ENCODE measurements at places on chromosomes 11 and 22.
A peak's percentile ranks its signal among the peaks of the same experiment; 100 is the strongest.

DNA sequence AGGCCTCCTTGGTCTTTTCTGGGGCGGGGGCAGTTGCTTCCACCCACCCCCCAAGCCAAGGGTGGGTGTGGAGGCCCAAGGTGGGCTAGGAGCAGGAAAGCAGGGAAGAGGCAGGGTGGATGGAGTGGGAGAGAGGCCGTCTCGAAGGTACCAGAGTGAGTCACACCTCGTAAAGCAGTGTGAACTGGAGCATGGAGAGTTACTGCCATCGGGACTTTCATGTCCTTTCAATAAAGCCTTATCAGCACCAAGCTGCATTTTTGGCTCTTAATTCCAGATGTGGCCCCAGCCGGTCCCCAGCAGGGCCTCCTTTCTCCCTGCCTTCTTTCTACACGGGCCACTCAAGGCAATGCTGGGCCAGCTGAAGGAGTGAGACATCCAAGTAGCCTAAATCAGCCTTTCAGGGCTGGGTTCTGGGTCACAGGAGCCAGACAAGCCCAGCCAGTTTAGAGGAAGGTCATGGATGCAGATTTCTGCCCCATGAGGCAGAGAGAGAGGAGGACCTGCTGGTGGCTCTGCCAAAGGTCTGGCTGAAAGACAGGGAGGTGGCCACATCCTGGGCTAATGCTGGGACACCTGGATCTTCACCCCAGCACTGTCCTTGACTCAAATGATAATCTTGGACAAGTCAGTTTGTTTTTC is 59.0 kb upstream of the CD82 start:
- no peak for DNase-seq

GRCh38 chr11:104547996-104548661 is 350.1 kb downstream of the CASP12 start:
- no peak for DNase-seq

GRCh38 chr11:116986521-116987105 is 111.6 kb downstream of the SIK3 start:
- no peak for DNase-seq

DNA sequence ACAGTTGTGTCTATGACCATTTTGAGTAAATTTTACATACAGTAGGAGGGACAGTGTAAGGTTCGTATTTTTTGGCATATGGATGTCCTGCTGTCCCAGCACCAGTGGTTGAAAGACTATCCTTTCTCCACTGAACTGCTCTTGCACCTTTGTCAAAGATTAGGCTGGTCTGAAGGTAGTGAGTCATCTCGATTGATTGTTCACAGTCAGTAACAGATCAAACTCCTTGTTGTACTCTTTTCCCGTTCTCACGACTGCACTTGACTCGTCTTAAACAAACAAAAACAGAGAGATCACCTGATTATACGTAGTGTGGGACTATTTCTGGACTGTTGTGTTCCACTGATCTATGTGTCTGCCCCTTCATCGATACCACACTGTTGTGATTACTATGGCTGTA is 77.1 kb downstream of the DGCR2 start:
- DNase-seq, result no peak

GRCh38 chr11:104094576-104094975 is 58.1 kb downstream of the DDI1 start:
- DNase-seq, result no peak

GRCh38 chr11:131661132-131661531 is 290.7 kb downstream of the NTM start:
- DNase-seq, result no peak

DNA sequence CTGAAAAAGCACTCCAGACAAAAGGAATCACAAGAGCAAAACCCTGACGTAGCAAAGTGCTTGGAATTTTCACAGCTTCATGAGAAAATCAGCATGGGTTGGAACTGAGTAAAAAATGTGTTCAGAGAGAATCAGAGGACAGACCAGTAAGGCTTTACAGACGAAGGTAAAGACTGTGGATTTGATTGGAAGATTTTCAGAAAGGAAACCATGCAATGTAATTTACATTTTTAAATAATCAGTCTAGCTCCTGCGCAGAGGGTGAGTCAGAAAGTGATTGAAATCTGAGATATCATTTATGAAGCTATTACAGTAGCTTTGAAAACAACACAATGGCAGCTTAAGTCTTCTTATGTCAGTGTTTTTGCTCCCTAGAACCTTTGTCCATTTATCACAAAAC is 1122.3 kb downstream of the LRRC4C start:
- no peak for DNase-seq

DNA sequence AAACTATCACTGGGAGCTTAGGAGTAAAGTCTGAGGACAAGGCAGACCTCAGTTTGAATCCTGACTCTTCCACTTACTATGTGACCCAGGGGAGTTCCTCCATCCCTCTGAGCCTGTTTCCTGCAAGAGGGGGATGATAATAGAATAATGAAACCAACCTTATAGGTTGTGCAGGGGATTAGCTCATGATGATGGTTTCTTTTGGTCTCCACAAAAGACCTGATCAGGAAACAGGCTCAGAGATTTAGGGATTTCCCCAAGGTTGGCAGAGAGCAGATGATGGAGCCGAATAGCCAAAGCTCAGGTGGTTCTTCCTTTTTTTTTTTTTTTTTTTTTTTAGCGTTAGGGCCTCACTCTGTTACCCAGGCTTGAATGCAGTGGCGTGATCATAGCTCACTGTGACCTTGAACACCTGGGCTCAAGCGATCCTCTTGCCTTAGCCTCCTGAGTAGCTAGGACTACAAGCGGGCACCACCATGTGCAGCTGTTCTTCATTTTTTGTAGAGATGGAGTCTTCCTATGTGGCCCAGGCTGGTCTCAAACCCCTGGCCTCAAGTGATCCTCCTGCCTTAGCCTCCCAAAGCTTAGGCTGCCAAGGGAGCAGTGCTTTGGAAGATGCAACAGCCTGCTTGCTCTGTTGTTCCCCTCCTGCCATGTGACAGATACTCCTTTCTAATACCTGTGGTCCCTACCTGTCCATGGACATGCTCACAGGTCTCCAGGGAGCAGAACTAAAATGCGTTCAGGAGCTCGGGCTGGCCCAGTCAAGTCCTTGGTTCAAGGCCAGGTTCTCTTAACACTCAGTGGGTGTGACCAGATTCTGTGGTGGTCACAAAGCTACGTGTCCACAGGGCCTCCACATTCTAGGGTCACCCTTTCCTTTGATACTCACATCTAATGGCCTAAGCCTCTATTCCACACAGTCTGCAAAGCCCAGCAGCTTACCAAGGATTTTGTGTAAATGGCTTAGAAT is 22.3 kb downstream of the PATZ1 start:
- no peak for DNase-seq

DNA sequence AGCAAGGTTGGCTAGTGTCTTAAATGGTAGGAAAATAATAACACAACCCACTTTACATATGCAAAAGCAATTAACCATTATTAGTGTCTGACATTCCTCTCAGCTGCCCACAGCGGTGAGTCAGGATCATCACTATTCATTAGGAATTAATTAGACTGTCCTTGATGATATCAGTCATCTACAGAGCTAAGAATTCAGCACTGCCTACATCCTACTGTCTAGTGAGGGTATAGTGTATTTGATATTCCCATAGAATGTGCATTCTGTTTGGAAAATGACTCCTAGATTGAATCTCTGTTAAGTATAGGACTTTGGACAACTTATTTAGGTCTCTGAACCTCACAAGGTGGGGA is 82.2 kb downstream of the TEAD1 start:
- DNase-seq, result no peak

DNA sequence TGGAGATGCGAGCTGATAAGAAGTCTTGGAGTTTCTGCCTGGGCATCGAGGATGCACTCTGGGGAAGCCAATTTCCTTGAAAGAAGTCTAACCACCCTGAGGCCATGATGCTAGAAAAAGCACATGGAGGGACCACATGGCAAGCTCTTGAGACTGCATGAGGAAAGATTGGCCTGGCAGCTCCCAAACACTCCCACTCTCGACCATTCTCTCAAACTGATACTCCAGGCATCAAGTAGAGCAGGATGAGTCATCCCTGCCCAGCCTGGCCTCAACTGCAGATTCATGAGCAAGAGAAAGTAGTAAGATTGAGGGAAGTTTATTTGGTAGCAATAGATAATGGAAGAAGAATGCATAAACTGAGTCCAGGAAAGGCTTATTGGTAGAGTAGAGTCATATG is 194.3 kb downstream of the KIF18A start:
- no peak for DNase-seq

DNA sequence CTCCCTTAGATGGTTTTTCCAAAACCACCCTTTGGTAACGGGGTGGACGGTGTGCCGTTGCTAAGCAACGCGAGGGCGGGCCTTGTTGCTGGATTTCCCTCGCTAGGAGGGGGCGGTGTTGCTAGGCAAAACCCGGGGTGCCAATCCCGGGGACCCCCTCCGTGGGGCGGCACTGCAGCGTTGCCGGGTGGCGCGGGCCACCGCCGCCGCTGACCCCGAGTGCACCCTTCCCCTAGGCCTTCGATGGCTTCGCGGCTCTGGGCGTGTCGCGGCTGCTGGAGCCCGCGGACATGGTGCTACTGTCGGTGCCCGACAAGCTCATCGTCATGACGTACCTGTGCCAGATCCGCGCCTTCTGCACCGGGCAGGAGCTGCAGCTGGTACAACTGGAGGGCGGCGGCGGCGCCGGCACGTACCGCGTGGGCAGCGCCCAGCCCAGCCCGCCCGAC is 8.9 kb downstream of the EHBP1L1 start:
- no peak for DNase-seq

- DNase-seq, result no peak
Measured at GRCh38 chr11:128246364-128246801, 341.0 kb downstream of the ETS1 start.

DNA sequence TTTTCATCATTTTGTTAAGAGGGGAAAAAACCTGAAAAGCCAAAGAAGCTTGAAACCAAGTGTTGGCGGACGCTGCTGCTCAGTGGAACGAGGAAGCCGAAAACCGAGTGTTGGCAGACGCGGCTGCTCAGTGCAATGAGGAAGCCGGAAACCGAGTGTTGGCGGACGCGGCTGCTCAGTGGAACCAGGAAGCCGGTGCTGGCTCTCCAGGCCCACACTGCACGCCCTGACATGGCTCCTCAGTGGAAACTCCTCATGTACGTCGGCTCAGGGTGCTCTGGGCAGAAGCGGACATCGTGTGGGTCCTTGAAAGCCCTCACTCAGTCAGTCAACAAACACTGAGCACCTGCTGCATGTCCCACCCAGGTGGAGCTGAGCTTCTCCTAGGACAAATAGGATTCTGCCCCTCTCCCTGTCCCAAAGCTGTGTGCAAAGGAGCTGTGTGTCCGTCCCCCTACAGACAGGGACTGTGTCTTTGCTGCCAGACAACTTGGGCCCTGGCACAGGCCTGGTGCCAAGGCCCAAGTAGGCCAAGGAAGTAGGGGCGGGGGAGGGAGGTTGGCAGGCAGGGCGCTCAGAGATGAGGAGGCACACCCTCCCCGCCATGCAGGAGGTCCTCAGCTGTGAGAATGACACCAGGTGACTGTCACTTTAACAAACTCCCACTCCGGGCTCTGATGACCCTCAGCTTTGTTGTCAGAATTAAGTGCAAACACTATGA is 37.3 kb downstream of the PHF21B start:
- no peak for DNase-seq

- DNase-seq, result peak; percentile 75
Measured at GRCh38 chr22:41780746-41781505, 19.6 kb upstream of the CCDC134 start.

DNA sequence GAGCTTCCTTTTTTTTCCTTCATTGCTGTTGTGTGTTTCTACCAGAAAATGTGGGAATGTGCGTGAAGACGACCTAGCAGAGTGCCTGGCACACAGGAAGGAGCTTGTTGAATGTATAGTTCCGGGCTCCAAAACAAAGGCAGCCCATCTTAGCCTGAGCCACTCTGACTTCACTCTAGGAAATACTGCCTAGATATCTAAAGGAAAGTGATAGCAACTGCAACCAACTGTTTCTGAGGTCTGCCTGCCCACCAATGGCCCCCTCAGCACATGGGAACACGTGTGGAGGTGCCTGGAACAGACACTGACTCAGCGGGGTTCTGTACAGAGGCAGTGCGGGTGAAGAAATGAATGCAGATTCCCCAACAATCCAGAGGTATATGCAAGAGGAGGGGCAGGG is 14.7 kb upstream of the XBP1 start:
- no peak for DNase-seq

- no peak for DNase-seq
Measured at GRCh38 chr22:32058656-32059260, 15.7 kb downstream of the SLC5A1 start.

DNA sequence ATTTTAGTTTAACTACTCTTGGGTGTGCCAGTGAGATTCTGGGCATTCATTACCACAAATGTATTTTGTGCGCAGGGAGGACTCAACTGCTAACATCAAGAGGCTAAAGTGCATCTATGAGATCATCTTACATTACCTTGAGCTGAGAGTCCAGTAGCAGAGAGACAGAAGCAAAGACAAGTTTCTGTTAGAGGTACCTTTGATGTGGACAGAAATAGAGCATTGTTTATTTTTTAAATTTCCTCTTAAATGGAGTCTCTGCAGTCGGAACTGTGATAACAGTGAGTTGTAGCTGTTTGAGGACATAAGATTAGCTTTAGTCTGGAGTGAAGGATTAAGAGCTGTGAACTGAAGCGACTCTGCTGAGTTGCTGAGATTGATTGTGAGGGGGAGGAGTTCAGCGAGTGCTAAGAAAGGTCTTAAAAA is 297.0 kb downstream of the CADM1 start:
- no peak for DNase-seq

DNA sequence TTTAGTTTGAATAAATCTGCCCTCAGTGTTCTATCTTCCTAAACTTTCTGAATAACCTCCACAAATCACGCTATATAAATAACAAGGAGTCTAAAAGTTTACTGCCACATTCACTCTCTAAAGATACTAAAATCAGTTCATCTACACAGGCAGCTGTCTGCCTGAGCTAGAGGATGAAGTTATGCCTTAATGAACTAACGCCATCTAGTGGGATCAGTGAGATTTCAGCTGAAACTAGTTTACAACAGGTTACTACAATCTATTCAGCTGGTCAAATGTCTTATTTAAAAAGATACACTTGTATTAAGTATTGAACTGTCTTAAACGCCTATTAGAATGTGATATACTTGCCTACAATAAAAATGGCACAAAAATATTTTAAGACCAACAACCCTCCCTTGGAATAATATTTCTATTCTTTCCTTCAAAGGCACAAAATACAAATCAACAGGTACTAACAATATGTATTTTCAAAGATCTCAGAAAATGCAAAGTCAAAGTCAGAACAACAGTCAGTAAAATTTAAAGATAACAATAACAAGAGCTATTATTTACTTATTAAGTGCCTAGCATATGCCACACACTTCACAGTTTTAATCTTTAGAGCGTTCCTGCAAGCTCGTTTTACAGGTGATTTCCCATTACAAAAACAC is 84.1 kb downstream of the LARGE2 start:
- DNase-seq, result peak; percentile 13

GRCh38 chr11:84413549-84413948 is 1127.4 kb upstream of the CCDC90B start:
- no peak for DNase-seq

- no peak for DNase-seq
Measured at GRCh38 chr11:94666792-94667721, 99.9 kb downstream of the PIWIL4 start.

GRCh38 chr11:124080327-124081001 is 34.8 kb upstream of the VWA5A start:
- no peak for DNase-seq
